ENCODE measurements at places on chromosomes 3 and 15. TPM values are rescaled to one million over a fixed set of nuclear protein-coding genes. Genes with fewer than 3 reads are reported as not detected.

The MST1R gene
- polyA plus RNA-seq = 1.4 TPM

The POTEB3 gene
- polyA plus RNA-seq = not detected

The PRSS50 gene
- polyA plus RNA-seq = 3.2 TPM

The C3orf85 gene
- polyA plus RNA-seq = 15.0 TPM

The HMG20A gene
- 63.8 TPM for polyA plus RNA-seq

The MYH15 gene
- 0.25 TPM for polyA plus RNA-seq

The DCUN1D1 gene
- polyA plus RNA-seq = 67.3 TPM

The SNX22 gene
- polyA plus RNA-seq = 1.3 TPM

The NKIRAS1 gene
- 16.6 TPM for polyA plus RNA-seq

The CRYBG3 gene
- 19.1 TPM for polyA plus RNA-seq

GRCh38 chr3:188256758-188257157, 102.8 kb downstream of the LPP start:
- no peak for DNase-seq

DNA sequence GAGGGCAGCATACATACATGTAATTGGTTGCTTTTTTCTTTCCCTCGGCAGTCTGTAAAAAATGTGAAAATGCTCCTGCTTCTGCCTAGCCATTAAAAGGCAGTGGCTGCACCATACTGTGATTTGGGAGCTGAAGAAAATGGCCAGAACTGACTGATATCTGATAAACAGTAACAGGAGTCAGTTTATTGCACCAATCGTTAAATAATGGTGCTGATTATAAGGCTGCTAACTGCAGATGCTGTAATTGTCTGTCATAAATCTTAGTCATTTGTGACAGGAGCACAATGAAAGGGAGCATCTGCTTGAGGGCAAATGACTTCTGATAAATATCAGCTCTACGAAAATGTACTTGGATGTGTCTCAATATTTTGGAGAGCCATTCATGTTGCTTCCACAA, 263.1 kb upstream of the DNAJC19 start:
- DNase-seq = no peak

GRCh38 chr15:53591041-53591440, 168.4 kb downstream of the WDR72 start:
- no peak for DNase-seq

- DNase-seq = no peak
Observed at GRCh38 chr3:84965141-84965540, 6.4 kb downstream of the CADM2 start.

- no peak for DNase-seq
Observed at GRCh38 chr15:33021806-33022389, 172.6 kb downstream of the FMN1 start.

- no peak for DNase-seq
Observed at GRCh38 chr3:77160931-77161497, 121.1 kb downstream of the ROBO2 start.

GRCh38 chr3:145817870-145818483, 343.0 kb downstream of the PLOD2 start:
- no peak for DNase-seq

GRCh38 chr3:69433121-69433968, 47.5 kb upstream of the FRMD4B start:
- DNase-seq = no peak

- no peak for DNase-seq
Observed at GRCh38 chr15:99944131-99944530, 210.9 kb upstream of the LYSMD4 start.

- DNase-seq = no peak
Observed at GRCh38 chr3:53941184-53941583, 49.5 kb upstream of the SELENOK start.

DNA sequence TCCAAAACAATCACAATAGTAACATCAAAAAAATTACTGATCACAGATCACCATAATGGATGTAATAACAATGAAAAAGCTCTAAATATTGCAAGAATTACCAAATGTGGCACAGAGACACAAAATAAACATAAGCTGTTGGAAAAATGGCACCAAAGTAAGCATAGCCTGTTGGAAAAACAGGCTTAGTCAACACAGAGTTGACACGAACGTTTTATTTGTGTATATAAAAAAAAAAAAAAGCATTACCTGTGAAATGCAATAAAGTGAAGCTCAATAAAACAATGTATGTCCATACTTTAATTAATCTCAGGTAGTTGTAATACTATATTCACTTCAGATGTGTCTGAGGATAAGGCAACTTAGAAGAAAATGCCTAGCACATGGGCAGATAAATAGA, 77.1 kb downstream of the NR1I2 start:
- no peak for DNase-seq

DNA sequence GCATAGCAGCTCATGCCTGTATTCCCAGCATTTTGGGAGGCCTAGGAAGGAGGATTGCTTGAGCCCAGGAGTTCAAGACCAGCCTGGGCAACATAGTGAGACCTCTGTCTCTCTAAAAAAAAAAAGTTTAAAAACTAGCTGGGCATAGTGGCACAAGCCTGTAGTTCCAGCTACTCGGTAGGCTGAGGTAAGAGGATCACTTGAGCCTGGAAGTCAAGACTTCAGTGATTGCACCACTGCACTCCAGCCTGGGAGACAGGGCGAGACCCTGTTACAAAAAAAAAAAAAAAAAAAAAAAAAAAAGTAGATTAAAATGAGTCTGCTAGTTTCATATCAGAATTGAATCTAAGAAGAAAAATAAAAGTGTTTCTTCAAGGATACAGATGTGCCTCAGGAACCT, 32.4 kb upstream of the ANPEP start:
- DNase-seq = no peak

GRCh38 chr15:65982627-65983322, 113.5 kb downstream of the RAB11A start:
- no peak for DNase-seq

GRCh38 chr15:47715856-47716445, 1.4 kb upstream of the SEMA6D start:
- DNase-seq = no peak

GRCh38 chr15:94000606-94001005, 230.8 kb upstream of the MCTP2 start:
- no peak for DNase-seq

DNA sequence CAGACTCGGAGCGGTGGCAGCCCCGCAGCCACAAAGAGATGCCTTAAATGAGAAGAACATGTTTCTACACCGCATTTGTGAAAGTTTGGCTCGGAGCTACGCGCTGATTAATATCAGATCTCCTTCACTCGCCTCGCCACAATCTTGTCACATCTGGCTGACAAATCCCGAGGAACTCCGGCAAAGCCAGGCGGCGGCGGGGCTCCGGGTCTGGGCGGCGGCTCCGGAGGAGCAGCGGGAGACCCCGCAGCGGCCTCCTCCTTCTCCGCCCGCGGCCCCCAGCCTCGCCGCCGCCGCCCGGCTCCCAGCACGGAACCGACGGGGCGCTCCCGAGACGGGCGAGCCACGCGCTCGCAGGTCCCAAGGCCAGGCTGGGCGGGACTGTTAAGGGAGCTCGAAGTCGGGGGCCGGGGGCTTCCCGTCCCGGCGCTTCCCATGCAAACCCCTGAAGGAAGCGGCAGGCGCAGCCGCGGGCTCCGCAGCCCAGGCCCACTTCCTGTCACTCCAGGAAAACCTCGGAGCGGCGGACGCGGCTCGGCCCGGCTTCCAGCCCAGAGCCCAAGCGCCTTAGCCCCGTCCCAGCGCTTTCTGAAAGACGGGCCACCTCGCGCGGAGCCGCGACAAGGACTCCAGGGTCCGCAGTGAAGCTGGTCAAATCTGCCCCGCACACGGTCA, 1.2 kb downstream of the BNC1 start:
- DNase-seq = no peak

DNA sequence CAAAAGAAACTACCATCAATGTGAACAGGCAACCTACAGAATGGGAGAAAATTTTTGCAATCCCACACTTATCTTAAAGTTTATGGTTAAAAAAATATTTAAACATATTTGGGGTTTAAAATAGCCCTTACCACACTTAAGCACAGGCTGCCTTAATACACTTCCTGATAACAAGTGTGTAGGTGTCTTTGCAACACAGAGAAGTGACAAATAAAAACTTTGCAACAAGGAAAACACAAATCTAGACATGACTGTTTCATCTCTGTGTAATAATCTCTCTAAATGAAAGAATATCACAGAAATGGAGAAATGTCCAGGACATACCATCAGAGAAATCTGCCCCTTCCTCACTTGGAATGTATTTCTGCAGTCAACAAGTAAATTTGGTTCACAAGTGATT, 464.1 kb upstream of the ARHGEF26 start:
- no peak for DNase-seq

DNA sequence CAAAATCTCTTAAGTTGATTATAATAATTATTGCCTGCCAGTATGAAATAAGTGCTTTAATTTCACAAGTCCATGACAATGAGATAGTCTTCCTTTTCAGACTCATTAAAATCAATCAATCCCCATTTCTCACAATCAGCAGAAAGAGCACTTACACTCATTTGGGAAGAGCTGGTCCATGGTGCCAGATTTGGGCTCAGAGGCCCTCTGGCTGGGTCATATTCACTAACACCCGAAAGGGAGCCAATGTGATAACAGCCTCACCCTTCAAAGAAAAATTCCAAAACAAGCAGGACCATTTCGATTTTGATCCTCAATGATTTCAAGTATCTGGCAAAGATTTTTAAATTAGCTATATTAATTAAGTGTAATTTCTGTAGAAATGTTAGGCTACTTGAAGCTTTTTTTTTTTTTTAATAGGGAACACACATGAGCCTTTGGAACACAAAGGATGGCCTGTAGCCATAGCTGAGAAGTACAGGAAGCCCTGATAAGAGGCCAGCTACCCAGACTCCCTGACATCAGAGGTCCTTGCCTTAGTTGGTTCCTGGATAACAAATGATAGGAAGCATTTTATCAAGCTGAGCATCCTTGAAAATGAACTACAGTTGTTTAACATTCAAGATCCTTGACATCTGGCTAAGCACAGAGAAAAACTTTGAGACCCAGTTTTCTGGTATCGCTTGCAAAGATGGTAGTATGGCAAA, 17.1 kb downstream of the MCF2L2 start:
- DNase-seq = no peak

DNA sequence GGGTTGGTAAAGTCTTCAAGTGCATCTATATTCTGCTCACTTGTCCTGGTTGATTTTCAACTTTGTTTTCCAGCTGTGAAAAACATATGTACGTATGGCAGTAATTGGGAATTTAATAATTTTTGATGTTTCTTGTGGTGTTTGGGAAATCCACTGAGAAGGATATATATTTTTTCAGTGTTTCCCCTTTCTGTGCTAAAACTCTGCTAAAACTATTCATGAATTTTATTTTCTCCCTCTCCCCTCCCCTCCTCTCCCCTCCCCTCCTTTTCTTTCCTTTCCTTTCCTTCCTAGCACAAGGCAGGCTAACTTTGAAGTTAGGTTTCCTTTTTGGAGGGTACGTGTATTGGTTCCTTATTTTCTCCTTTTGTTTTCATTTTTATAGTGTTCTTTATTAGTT, 220.7 kb downstream of the PDCD6IP start:
- no peak for DNase-seq

GRCh38 chr3:60056404-60056803, 1006.6 kb upstream of the CFAP20DC start:
- no peak for DNase-seq

- DNase-seq = no peak
Observed at GRCh38 chr3:142929109-142929508, 34.4 kb downstream of the PAQR9 start.

- DNase-seq = no peak
Observed at GRCh38 chr3:167798443-167798842, 62.9 kb downstream of the SERPINI1 start.

- no peak for DNase-seq
Observed at GRCh38 chr3:162019817-162020216, 523.2 kb downstream of the OTOL1 start.

DNA sequence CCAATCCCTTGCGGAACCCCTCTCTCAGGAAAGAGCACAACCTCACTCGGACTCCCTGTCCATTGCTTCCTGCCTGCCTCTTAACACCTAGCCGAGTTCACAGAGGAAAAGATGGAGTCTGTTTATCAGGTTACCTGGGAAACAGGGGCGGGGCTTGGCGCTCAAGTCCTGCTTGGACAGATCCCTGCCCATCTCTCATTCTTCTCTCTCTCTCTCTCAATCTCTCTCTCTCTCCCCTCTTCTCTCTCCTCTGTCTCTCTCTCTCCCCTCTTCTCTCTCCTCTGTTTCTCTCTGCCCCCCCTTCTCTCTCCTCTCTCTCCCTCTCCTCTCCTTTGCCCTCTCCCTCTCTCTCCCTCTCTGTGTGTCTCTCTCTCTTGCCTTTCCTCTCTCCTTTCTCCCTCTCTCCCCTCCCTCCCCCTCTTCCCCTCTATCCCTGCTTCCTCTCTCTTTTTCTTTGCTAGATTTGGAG, at the start of gene EFHB:
Gene EFHB, minus strand, starts transcription at position 120 of the 469 bp plus-strand sequence. CDS start 199 bp downstream, outside the sequence.
- DNase-seq = peak; percentile 4

DNA sequence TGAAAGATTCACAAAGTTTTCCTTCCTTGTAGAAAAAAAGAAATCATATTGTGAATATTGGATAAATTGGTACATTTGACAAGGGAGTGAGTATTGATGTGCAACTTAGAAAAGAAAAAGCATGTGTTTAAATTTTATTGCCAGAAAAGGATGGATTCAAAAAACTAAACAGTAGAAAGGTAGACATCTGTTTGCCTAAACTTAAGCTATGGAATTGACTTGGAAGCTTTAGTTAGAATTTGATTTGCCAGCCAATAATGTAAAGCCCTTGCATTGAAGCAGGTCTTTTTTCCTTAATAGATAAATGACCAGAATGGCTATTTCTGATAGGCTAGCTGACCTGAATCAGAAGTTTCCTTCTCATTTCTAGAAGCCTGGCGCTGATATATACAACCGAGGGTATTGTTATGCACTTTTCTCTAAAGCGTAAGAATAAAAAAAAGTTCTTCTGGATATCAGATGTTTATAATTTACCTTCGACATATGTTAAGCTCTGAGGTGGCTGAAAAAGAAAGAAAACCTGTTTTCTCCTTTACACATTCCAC, 4.2 kb downstream of the RARB start:
- no peak for DNase-seq

- no peak for DNase-seq
Observed at GRCh38 chr15:33226559-33227181, 32.2 kb upstream of the FMN1 start.

Measured in right renal pelvis (tissue), 4 donors.